NCI-H446 (cell line): ENCODE measurements at places on chromosomes 13 and 19.

DNA sequence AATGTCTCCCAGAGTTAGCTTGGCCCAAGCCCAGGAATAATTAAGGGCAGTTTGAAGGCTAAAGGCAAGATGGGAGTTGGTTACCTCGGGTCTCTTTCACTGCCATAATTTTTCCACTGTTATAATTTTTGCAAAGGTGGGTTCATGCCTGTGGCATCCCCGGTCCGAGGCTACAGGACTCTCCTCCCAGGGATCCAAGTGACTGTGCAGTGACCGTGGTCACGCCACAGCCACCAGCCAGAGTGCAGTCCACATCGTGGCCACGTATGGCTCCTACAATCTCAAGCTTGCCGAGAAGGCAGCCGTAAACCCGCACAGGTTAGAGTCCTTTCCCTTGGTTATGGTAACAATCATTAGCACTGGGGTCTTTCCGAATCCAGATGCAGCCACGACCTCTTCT, 36.8 kb downstream of the C13orf46 start:
- no peak for DNase-seq

GRCh38 chr13:40665126-40666044, 1.1 kb downstream of the FOXO1 start:
- DNase-seq, result no peak

DNA sequence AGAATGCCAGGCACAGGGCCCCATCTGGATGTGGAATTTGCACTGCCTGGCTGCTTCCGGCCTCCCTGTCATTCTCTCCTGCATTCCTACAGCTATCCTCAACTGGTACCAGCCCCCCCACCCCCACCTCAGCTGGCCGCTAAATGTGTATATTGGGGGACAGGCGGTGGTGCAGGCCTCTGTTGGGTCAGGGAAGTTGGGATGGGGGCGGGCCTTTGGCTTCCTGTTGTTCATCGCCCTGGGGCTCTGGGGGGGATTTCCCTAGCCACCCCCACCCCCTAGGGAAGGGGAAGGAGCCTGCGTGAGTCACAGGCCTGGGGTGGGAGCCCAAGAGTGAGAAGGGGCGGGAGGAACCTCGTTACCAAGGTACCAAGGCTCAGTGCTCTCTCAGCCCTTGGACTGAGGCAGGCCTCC, 10.6 kb downstream of the POU2F2 start:
- no peak for DNase-seq

GRCh38 chr13:30978981-30979956, 46.8 kb downstream of the TEX26 start:
- no peak for DNase-seq

GRCh38 chr13:109773276-109773675, 13.1 kb downstream of the IRS2 start:
- no peak for DNase-seq

- DNase-seq, result no peak
Observed at GRCh38 chr19:29576761-29577648, 29.1 kb upstream of the POP4 start.

GRCh38 chr13:99133230-99133629, 67.4 kb upstream of the UBAC2 start:
- no peak for DNase-seq

GRCh38 chr13:99688776-99689175, 187.5 kb downstream of the TM9SF2 start:
- no peak for DNase-seq

DNA sequence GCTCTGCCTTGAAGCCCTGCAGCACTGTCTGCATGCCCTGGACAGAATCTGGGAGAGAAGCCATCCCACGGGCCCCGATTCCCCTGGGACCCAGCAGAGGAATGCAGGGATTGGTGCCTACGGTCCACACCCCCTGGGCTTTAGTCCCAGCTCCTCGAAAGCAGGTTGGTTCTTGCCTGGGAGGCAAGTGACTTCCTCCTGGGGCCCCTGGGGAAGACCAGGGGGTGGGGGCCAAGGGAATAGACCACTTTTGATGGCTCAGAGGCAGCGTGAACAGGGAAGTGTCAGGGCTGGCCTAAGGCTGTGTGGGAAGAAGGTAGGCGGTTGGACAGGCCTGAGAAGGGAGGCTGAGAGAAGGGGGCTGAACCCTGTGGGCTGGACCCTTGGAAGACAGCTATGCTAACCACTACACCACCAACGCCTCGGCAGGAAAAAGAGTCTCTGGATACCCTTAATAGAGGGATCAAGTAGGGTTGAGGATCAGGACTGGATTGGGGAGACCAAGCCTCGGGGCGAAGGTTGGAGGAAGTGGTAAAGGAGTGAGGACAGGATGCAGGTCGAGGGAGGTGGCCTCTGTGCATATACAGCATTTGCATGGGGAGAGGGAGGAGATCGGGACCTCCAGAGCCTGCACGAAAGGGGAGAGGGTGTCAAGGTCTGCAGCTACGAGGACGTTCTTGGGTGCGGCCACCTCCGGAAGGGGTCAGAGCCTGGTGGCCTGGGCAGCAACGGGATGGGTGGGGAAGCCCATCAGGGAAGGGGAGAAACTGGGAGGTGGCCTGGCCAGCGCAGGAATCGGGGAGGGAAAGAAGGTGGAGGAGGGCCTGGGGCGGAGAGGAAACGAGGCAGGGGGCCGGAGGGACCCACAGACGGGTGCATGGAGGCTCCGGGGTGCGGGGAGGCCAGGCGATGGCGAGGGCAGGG, 709 bp downstream of the DPP9 start:
- no peak for DNase-seq
